ENCODE measurements at places on chromosomes 3 and 15.

DNA sequence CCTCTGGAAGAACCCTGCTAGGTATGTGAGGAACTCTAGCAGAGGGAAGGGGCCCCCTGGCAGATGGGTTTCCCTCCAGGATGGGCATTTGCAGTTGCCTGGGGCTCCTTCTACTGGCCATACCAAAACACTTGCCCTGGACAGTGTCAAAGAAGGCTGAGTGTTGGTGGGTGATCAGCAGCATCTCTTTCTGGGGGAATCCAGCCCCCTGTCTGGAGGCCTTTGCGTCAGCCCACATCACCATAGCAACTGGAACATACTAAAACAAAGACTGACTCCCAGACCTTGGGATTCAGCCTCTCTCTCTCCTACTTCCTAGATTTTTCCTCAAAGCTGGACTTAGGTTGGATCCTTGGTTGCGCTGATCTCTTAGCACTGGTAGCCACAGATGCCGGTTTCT, 8.1 kb downstream of the CEMIP start:
- no peak for DNase-seq

- DNase-seq: no peak
Observed at GRCh38 chr3:22241110-22241509, 490.1 kb upstream of the ZNF385D start.

GRCh38 chr3:30199096-30199759, 407.2 kb upstream of the TGFBR2 start:
- peak; percentile 59 for DNase-seq

GRCh38 chr3:187334904-187335303, 33.3 kb upstream of the RTP4 start:
- DNase-seq: no peak

GRCh38 chr15:62515696-62516395, 350.8 kb upstream of the C2CD4B start:
- no peak for DNase-seq

DNA sequence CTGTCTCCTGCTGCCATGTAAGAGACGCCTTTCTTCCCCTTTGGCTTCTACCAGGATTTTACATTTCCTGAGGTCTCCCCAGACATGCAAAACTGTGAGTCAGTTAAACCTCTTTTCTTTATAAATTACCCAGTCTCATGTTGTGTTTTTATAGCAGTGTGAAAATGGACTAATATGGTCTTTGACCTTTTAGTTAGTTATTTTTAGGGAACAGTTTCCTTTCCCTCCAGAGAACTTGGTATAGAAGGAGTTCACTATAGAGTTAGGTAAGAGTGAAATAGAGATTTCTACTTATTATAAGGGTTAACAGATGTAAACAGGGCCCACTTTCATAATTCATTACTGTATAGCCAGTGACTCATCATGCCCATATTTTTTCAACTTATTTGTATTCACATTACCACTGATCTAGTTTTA, 170.9 kb downstream of the UNC13C start:
- DNase-seq: no peak

DNA sequence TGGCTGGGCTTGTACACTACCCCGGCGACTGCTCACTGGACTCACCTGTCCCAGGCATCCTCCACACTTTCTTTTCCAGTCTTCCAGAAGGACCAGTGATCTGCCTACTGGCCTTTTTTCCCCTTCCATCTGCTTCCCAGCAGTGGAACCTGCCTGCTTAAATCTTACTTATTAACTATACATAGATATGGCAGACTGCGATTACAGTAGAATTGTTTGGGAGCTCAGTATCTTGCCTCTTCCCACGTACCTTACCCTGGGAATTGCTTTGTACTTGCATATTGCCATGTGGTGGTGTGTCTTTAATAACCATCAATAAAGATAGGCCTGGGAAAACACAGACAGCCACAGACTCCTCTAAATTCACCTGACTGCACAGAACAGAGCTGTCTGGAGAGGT, 11.8 kb upstream of the HES1 start:
- no peak for DNase-seq

GRCh38 chr15:23797747-23798446, 110.8 kb upstream of the NDN start:
- DNase-seq: no peak

GRCh38 chr3:101084404-101084803, 91.2 kb upstream of the ABI3BP start:
- no peak for DNase-seq

DNA sequence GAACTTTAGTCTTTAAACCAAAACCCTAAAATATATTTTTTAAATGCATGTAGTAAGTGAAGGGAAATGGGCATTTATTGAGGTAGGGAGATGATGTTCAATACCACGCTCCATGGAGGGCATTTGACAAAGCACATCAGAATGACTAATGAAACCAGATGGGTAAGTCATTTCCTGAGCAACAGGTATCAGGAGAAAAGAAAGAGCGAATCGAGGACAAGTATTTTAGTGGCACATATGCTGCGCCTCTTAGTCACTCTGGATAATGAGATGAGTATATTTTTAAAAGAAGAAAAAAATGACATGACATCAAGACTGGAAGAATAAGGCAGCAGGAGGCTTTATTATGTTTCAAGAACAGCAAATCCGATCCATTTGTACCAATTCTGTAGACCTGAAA, 129.0 kb upstream of the ARHGEF3 start:
- no peak for DNase-seq

DNA sequence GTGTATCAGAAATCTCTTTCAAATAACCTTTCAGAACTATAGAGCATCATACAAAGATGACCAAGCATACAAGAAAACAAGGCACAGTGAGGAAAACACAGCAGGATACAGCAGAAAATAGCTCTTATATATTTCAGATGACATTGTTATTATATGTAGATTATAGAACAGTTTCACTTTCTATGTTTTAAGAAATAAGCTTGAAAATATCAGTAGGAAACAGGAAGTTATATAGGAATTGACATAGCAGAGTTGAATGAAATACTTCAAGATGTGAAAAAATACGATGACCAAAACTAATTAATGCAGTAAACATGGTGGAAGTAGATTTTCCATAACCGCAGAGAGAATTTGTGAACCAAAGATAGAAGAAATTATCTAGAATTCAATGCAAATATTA, 75.2 kb downstream of the LYSMD4 start:
- DNase-seq: no peak

- no peak for DNase-seq
Observed at GRCh38 chr15:97521381-97522285, 438.9 kb upstream of the ARRDC4 start.

GRCh38 chr3:147341727-147342126, 64.6 kb downstream of the ZIC4 start:
- no peak for DNase-seq

- DNase-seq: no peak
Observed at GRCh38 chr3:31432897-31433678, 99.6 kb upstream of the STT3B start.

DNA sequence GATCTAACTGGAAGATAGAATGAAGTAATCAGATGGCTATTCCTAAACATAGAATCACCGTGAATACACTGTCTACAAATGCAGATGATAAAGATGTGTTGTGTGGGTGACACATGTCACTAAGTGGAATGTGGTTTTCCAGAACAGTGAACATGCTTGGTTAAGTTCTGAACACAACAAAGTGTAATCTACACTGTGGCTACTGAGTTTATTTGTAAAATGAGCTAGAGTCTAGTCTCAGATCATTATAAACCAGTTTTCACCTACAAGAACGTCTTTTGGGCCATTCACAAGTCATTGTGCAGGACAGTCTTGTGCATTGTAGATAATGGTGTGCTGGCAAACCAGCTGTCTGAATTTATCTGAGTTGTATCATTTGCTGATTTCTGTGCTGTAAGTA, 35.3 kb downstream of the OXNAD1 start:
- DNase-seq: no peak

GRCh38 chr3:11953778-11954177, 50.4 kb upstream of the SYN2 start:
- no peak for DNase-seq

DNA sequence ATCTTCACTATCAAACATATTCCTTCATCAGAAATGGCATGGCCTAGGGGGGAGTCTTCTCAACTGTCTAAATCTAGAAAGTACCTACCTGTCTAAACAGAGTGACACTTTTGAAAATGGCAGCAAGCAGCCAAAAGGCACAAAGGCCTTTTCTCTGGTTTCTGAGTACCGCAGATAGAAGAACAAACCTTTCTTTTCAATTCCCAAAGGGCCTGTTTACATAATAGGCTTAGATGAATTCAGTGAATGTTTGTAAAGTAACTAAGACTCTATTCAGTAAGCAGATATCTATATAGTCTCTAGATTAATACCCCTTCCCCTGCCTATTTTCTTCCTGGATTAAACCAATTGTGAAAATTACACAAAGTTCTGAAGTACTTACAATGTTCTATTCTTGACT, 7.1 kb downstream of the MYEF2 start:
- no peak for DNase-seq

DNA sequence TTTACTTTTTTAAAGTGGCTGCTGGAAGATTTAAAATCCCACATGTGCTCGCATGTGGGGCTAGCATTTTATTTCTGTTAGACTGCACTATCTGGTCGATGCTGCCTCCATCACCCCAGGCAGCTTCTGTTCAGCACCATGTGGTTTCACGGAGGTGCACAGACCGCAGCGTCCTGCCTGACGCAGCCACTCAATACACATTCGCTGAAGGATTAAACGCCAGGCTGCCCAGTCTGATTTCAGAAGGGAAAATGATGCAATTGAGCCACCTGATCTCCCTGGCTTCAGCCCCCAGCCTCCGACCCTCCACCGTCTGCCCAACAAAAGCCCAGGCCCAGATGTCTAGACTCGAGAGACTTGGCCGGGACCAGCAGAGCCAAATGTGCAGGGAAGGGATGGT, 84.5 kb downstream of the MEGF11 start:
- no peak for DNase-seq

GRCh38 chr3:10251006-10251405, 2.7 kb downstream of the TATDN2 start:
- DNase-seq: no peak

GRCh38 chr15:57190208-57190607, 186.1 kb upstream of the CGNL1 start:
- DNase-seq: no peak

GRCh38 chr3:4426782-4427344, 40.2 kb downstream of the SUMF1 start:
- no peak for DNase-seq

- DNase-seq: no peak
Observed at GRCh38 chr3:134675726-134676256, 25.0 kb upstream of the KY start.

DNA sequence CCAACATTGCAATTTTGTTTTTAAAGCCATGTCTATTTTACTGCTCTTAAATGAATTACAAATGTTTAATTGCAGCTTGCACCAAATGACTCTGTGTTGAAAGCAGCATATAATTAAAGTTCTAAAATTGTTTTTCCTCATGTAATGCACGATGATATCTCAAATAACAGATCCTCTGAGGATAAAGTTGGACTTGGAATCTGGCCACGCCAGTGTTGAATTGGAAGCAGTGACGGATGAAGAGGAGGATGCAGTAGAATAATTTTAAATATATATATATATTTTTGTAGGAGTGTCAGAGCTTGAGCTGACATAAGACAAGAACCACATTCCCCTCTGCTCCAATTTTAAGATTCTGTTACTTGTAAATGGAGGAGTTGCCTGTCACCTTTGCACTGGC, 406.6 kb upstream of the DPPA4 start:
- no peak for DNase-seq

- no peak for DNase-seq
Observed at GRCh38 chr3:97388774-97389173, 375.8 kb upstream of the ARL6 start.

DNA sequence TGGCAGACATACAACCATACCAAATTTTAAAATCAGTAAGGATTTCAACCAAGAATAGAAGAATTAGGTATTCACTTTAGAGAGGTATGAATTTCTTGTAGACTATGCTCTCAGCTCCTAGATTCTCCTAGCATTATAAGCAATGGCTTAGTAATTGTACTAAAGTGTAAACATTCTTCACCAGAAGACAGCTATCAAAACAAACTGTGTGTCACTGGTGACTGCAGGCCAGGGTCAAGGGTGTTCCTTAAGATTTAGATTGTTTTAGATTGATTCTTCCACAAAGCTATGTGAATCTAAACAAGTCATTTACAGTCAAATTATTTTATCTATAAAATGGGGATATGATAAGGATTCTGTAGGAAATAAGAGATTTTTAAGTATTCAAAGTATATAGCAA, 23.1 kb upstream of the GP5 start:
- no peak for DNase-seq

DNA sequence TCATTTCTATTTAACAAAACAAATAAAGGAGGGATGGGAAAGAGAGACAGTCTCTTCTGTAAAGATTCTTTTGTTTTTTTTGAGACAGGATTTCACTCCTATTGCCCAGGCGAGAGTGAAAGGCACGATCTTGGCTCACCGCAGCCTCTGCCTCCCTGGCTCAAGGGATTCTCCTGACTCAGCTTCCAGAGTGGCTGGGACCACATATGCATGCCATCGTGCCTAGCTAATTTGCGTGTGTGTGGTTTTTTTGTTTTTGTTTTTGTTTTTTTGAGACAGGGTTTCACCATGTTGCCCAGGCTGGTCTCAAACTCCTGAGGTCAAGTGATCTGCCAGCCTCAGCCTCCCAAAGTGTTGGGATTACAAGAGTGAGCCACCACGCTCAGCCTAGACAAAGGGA, 23.3 kb downstream of the STAG1 start:
- DNase-seq: no peak

DNA sequence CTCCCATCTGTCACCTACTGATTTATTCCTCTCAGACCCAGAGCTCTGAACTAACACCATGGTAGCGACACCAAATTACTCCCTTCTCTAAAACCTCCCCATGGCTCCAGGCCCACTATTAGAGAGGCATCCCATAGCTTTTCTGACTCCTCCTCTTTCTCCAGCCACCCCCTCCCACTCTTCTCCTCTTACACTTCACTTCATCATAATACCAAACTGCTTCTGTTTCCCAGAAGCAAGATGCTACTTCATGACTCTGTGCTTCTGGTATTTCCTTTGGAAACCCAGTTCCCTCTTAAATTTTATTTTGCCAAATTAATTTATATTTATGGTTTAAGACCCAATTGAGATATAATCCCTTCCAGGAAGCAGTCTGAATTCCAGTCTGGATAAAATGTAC, 465.1 kb upstream of the PDZRN3 start:
- no peak for DNase-seq

DNA sequence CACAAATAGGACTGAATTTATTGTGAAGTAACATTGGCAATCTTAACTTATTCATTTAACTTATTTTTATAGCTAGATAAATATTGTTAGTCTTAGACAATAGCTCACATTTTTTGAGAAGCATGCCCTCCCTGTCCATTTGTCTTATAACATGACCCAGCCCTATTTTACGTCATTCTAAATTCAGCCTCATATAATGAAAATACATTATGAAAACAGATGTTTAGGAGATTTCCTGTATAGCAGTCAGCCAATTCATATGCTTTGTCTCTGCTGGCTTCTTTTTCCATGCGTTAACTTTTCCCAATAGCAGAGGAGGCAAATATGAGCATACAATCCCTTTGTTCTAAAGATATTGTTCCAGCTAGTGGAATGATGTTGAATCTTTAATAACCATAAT, 29.3 kb downstream of the CD200 start:
- DNase-seq: no peak
